ENCODE measurements at places on chromosomes 12 and 14.

DNA sequence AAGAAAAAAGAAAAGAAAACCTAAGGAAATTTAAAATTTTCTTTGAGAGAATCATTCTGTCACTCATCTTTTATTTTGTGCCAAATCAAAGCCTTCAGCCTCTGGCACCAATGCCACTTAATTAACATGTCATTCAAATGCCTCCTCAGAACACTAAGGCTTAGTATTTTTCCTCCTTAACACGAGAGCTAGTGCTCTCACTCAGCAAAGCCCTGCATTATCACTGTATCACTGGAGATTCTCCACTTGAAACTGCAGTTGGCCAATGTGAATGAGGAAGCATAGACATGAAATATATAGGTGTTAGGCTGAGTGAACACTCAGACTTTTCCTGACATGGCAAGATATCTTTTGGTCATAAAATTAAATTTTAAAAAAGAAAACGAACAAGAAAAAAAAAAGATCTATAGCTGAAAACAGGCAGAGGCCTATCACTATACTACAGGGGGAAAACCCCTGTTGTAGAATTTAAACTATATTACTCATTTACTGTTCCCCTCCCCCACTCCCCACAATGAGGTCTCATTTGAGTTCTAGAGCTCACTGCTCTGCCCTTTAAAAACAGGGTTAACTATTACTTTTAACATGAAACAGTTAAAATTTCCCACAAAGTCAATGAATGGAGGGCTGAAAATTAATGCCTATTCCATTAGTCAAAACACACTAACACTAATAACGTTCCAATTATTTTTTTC is 5.1 kb downstream of the MBIP start:
- no peak for DNase-seq

GRCh38 chr14:77189479-77189878 is 7.9 kb downstream of the TMEM63C start:
- DNase-seq = no peak

GRCh38 chr12:52266514-52266913 is 7.9 kb upstream of the KRT86 start:
- no peak for DNase-seq

GRCh38 chr14:96797582-96798349 is 584 bp downstream of the VRK1 start:
- DNase-seq = no peak

DNA sequence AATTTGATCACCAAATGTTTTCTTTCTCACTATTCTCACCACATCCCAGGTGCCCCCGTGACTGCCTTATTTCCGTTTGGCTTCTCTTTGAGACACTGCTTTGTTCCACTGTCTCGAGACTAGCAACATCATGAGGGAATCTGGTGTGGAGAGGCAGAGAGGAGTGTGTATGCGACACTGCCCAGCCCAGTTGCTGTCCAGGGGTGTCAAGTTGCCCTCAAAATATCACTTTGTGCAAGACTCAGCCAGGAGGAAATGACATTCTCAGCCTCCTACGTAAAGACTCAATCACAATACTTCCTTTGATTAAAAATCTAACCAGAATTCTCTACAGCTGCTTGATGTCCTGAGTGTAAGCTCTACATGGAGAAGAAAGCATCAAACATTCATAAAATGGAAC is 48.2 kb upstream of the EEA1 start:
- no peak for DNase-seq

DNA sequence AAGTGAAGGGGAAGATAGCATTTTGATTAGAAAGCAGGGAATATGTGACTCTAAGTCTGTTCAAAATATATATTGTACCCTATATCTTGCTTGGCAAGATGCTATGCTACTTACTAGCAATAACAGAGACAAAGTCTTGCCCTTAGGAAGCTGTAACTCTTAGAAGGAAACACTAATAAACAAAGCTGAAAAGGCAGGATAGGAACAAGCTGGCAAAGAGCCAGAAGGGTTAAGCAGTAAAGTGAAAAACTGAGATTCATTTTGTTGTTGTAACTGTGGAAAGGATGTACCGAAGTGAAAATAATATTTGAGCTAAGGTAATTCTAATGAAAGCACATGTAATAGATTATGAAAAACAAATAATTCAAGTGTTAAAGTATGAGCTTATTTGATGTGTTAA is 527.1 kb upstream of the FLRT2 start:
- DNase-seq = no peak

DNA sequence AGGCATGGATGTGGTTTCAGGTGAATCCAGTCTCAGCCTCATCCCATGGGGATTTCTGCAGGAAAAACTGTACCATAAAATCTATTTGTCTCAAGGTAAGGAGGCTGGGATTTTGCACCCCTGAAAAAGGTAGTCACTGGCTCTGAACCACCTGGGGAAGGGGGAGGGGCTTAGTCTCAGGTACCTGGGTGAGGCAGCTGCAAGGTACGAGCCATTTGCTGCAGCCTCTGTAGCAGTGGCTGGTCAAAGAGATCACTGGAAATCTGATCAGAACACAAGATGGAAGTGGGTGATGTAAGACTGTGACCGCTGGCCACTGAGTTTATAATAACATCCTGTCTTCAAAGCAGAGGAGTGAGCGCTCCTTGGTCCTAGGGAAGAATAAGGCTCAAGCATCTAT is 209.9 kb upstream of the NOS1 start:
- no peak for DNase-seq

DNA sequence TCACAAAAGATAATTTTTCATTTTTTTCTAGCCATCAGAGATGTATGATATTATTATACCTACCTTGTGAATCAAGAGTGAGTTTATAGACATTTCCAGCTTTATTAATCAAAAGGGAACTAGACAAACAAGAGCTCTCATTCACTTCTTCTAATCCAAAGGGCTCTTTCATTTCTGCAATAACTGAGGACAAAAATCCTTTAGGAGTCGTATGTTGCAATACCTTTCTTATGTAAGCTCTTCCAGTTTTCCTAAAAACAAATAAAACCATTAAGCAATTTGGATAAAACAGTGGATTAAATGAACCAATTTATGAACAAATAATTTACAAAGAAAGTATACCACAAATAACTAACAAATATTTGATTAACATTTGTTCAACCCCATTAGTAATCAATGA is 107.1 kb downstream of the CATSPERB start:
- no peak for DNase-seq

All from NCI-H1436 treated with DMSO at 0.1 percent for 48 hours (cell line).